Progenitor cell of endocrine pancreas (in vitro differentiated cells): ENCODE measurements at places on chromosomes 5 and 9.

DNA sequence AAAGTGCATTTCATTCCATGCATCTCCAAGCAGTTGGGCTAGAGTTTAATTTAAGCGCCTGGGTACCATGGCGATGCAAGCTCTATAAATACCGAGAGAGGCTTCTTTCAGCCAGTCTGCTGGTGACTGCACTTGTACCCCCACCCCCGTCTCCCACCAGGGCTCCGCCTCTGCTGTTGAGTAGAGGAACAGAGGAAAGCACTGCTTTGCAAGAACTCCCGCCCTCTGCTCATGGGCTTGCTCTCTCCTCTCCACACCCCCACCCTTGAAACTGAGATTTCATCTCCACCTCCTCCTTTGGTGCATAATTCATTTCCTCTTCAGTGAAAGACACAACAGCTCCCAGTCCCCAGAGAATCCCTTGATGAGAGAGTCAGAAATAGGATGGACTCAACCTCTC lies 5.1 kb upstream of the WWC1 start:
- no peak for DNase-seq

GRCh38 chr9:96514108-96514799 lies 64.3 kb downstream of the HABP4 start:
- no peak for DNase-seq

- DNase-seq, result no peak
Observed at GRCh38 chr5:103315455-103315854, 56.9 kb downstream of the MACIR start.

DNA sequence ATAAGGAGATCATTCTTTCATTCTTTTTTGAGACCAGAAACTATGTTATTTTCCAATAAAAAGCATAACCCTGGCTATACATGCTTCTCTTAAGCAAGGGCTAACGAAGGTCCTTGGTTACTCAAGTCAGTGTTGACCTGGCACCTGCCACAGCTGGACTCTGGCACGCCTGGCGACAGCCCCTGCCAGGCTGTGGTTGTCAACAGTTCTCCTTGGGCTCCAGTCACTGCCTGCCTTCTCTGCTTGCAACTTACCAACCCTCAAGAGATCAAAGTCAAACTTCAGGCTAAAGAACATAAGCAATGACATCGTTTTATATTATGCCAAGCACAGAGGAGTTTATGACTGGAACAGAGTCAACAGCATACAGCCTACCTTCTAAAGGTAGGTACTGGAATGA lies 61.4 kb upstream of the TBC1D9B start:
- DNase-seq, result no peak

DNA sequence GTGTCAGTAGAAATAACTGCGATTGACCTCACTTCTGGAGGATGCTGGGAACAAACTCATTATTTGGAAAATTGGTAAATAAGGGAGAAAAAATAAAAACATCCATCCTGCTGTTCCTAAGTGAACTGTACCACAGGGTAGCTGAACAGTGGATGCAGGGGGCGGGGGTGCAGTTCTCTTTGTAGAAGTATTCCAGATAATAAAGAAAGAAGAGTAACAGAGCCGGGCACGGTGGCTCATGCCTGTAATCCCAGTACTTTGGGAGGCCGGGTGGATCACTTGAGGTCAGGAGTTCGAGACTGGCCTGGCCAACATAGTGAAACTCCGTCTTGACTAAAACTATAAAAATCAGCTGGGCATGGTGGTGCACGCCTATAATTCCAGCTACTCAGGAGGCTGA lies 132.1 kb downstream of the COL23A1 start:
- no peak for DNase-seq

GRCh38 chr5:95449460-95449859 lies 58.3 kb downstream of the FAM81B start:
- DNase-seq, result no peak
